Lung (tissue), 17 donors: ENCODE measurements at places on chromosomes 6 and 20. TPM values are rescaled to one million over a fixed set of nuclear protein-coding genes. Genes with fewer than 3 reads are reported as not detected.

TREML1 gene
- 1.2 TPM for total RNA-seq

SLC22A1 gene
- 2.5 TPM for total RNA-seq

BPIFB2 gene
- 2.3 TPM for total RNA-seq

ATP9A gene
- total RNA-seq: 21.9 TPM

COL20A1 gene
- 0.06 TPM for total RNA-seq

MATN4 gene
- total RNA-seq: 0.46 TPM

PRRT1 gene
- total RNA-seq: 2.0 TPM

PHF20 gene
- 51.5 TPM for total RNA-seq

KCNB1 gene
- total RNA-seq: 0.91 TPM

ZNF311 gene
- total RNA-seq: 3.1 TPM

TAGAP gene
- 7.9 TPM for total RNA-seq

METTL24 gene
- total RNA-seq: 2.0 TPM

GRM4 gene
- 0.12 TPM for total RNA-seq

ELOVL2 gene
- 0.31 TPM for total RNA-seq

ARMH2 gene
- 1.5 TPM for total RNA-seq

FLRT3 gene
- total RNA-seq: 144 TPM

DZANK1 gene
- 6.4 TPM for total RNA-seq

PROKR2 gene
- total RNA-seq: not detected

SLC44A4 gene
- 66.4 TPM for total RNA-seq

SIRPA gene
- 79.9 TPM for total RNA-seq
